Smooth muscle cell of the brain vasculature (primary cell): ENCODE measurements at places on chromosomes 11 and 22.

- DNase-seq: no peak
Observed at GRCh38 chr11:125075900-125076317, 12.8 kb downstream of the SLC37A2 start.

DNA sequence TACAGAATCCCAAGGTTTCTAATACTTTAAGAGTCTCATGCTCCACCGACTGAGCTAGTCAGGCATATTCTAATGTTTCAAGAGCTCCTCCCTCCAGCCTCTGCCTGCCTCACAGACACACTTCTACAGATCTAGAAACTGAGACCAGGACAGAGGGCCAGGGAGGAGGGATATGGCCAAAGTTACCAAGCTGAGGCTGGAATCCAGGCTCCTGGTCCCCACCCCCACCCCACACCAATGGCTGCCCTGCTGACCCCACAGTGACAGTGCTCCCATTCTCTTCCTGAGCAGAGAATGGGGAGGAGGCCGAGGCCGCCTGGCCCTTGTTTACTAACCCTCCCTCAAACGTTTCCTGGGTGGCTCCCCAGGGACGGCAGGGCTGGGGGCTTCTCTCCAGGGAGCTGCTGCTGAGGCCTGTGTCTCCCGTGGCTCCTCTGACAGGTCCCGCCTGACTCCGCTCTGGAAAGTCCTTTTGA is 2.2 kb downstream of the PLEKHB1 start:
- no peak for DNase-seq

DNA sequence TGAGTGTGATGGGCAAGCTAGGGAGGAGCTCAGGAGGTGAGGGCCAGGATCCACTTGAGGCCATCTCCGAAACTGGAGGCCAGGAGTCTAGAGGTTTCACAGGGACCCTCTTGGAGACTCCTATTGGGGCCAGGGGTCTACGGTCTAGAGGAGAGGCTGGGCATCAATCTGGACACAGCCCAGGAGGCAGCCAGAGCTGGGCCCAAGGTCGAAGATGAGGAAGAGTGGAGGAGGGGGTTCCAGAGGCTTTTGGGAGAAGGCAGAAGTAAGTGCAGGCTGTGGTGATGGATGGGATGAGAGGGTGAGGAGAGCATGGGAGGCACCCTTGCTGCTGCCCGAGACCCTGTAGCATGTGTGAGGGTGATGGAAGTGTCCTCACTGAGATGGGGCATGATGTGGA is 56.6 kb downstream of the LRRC32 start:
- DNase-seq: no peak

GRCh38 chr11:98099371-98099770 is 921.4 kb upstream of the CNTN5 start:
- DNase-seq: no peak

GRCh38 chr11:21402274-21402673 is 732.9 kb downstream of the NELL1 start:
- no peak for DNase-seq

GRCh38 chr11:36037031-36037430 is 93.2 kb downstream of the LDLRAD3 start:
- no peak for DNase-seq

DNA sequence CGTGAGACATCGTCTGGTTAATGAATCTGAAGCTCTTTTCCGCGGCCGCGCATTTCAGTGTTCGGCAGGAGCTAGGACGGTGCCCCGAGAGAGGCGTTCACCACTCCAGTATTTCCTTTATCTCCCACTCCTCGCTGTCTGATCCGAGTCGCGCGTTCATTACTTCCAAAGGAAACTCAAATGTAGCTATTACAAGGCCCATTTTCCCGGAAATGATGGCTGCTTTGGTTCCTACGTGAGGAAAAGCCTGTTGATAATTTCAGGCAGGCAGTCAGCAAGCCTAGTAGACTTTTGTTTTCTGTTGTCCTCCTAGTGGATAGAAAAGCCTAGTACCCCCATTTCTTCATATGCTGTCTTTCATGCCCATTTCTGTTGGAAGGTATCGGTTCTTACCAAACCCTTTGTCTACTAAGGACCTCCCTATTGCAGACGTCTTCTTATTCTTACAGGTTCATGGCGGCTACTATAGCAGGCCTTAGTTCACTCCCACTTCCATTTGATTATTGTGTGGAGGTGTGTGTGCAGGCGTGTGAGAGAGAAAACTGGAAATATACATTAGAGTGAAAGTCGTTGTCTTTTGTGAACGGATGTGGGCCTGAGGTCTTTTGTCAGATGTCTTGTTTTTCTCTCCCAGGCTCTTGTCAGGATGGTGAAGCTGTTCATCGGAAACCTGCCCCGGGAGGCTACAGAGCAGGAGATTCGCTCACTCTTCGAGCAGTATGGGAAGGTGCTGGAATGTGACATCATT is 737 bp downstream of the RBM4 start:
- DNase-seq: peak; percentile 7

DNA sequence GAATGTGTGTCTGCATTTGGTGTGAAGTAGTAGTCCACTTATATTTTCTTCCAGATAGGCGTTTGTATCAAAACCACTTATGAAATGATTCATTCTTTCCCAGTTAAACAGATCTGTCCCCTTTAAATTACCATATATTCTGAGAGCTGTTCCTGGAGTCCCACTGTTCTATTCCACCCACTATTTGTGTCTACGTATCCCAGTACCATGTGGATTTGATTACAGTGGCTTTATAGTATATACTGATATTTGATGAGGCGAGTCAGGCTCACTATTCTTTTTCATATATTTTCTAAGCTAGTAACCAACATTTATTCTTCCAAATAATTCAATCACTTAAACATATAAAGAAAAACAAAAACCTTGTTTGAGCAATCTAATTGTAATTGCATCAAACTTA is 81.9 kb upstream of the RASSF10 start:
- no peak for DNase-seq

GRCh38 chr11:126893796-126894195 is 106.8 kb downstream of the KIRREL3 start:
- no peak for DNase-seq

- DNase-seq: no peak
Observed at GRCh38 chr11:2816523-2816922, 69.1 kb downstream of the CDKN1C start.

DNA sequence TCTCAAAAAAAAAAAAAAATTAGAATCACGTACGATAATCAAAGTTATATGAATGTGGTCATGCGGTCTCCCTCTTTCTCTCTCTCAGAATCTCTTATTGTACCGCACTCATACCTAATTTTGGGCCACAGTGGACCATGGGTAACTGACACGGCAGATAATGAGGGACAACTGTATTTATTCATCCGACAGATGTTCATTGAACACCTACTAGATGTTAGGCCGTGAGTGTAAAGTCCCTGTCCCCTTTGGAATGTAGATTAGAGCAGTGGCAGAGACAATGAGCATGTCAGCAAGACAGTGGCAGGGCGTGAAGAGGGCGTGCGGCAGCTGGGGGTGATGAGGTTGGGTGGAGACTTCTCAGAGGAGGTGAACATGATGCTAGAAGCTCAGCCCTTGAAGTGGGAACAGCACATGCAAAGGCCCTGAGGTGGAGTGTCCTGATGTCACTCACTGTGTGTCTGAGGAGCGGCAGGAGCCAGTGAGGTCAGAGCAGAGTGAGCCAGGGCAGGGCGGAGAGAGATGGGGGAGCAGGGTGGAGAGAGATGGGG is 25.1 kb downstream of the CACNA1I start:
- DNase-seq: no peak

DNA sequence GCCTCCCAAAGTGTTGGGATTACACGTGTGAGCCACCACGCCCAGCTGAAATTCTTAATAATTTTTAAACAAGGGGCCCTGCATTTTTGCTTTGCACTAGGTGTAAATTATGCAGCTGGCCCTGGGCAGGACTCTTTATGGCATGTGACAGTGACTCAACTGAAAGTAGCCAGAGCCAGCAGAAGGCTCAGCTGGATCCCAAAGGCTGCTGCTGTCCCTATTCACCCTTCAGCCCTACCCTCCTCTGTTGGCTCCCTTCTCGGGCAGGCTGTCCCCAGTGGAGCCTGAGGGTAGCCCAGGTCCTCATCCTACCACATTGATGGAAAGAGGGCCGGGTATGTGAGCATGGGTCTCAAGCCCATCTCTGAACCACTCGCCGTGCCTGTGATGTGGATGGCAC is 45.6 kb downstream of the CD82 start:
- no peak for DNase-seq

- no peak for DNase-seq
Observed at GRCh38 chr11:41943656-41944055, 484.2 kb upstream of the LRRC4C start.

GRCh38 chr11:35683728-35684339 is 21.3 kb downstream of the TRIM44 start:
- no peak for DNase-seq

GRCh38 chr11:35304386-35304775 is 115.0 kb downstream of the SLC1A2 start:
- DNase-seq: no peak

GRCh38 chr11:63537293-63538101 is 889 bp downstream of the PLAAT4 start:
- peak; percentile 90 for DNase-seq

- no peak for DNase-seq
Observed at GRCh38 chr11:45988921-45989320, 66.5 kb downstream of the LARGE2 start.

DNA sequence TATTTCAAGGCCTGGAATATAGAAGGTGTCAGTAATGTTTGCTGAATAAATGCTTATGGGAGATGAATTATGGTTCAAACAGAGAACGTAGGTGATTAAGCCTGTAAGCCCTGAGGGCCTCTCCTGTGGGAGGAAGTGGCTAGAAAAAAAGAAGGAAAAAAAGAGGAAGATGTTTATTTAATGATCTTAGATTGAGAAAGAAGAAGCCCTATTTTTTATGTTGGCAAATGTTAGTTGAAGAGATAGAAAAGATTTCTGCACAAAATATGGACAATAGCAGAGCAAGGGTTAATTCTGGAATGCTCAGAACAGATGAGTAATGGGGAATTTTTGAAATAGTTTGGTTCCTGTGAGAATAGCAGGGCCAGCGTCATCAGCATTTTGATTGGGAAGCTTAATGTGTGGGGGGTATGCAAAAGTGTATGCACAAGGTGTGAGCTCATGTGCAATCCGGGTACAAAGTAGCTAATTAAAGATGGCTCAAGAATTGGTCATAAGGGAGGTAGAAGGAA is 95.7 kb downstream of the TEAD1 start:
- DNase-seq: no peak

GRCh38 chr11:102267609-102268008 is 49.7 kb upstream of the BIRC3 start:
- no peak for DNase-seq

- DNase-seq: no peak
Observed at GRCh38 chr11:9076661-9077060, 14.7 kb downstream of the SCUBE2 start.

- DNase-seq: no peak
Observed at GRCh38 chr11:126090452-126090851, 27.8 kb upstream of the CDON start.

DNA sequence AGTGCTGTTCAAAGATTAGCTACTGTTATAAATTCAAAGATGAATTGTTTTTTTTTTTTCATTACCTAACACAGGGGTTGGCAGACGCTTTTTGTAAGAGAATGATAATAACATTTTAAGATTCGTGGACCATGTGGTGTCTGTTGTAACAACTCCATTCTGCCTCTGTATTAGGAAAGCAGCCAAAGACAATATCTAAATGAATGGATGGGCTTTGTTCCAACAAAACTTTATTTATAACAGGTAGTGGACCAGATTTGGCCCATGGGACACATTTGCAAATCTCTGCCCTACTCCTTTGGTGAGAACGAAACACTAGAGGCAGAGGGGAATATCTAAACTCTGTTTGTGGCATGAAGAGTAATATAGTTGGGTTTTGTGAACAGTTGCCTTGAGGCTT is 83.6 kb upstream of the BLID start:
- DNase-seq: no peak

GRCh38 chr11:95768521-95768920 is 21.1 kb downstream of the FAM76B start:
- no peak for DNase-seq

GRCh38 chr22:27802346-27803073 is 954 bp upstream of the MN1 start:
- no peak for DNase-seq

GRCh38 chr11:63504933-63505586 is 824 bp upstream of the LGALS12 start:
- no peak for DNase-seq

DNA sequence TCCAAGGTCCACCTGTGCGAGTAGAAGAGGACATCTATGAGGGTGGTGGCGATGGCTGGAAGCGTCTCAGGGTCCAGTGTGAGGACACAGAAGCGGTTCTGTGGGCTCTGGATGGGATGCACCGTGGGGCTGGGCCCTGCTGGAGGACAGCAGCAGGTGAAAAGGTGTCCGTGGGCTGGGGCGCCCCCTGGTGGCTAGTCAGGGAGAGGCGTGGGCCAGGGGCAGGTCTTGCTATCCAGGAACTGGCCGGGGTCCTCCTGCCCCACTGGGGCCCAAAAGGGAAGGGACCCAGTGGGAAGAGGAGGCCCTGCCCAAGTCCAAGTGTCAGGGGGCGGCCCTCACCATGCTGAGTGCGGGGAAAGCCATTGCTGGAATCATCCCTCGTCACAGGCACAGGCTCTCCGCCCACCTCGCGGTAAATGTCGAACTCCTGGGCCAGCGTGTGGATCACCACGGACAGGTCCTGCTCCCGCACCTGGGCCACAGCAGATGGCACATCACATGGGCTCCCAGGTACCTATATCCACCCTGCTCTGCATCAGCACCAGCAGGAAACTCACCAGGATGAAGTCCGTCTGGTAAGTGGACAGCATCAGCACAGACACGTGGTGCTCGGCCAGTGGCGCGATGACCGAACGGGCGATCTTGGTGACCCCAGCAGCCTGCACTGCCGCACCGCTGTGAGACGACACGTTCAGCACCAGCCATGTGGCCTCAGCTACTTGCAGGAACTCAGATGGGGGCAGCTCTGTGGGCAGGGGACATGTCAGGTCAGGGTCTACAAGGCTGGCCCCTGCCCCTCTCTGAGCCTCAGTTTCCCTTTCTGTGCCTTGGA is 2.3 kb downstream of the CASTOR1 start:
- DNase-seq: no peak

DNA sequence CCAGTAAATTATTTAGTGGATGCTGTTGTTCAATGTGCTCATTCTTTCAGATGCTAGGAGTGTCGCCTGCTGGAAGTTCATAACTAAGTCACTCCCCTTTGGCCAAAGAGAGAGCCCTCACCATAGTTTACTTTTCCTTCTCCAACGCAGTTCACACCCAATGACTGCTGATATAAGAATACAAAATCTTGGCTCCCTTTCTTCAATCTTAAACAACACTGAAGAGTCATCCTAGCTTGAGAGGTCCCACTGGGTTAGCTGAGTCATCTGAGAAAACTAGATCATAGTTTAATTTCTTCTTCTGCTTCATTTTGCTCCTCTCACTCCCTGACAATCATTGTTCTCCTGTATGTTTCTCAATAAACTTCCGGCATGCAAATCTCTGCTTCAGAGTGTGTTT is 5.4 kb upstream of the OR52L1 start:
- no peak for DNase-seq

- no peak for DNase-seq
Observed at GRCh38 chr11:78429660-78430059, 12.0 kb upstream of the GAB2 start.

- DNase-seq: no peak
Observed at GRCh38 chr11:77658213-77659013, 20.8 kb upstream of the CLNS1A start.

GRCh38 chr22:46879083-46879482 is 116.6 kb downstream of the TBC1D22A start:
- no peak for DNase-seq

- no peak for DNase-seq
Observed at GRCh38 chr22:45254789-45255278, 14.1 kb upstream of the KIAA0930 start.
